GM13976 (cell line): ENCODE measurements at places on chromosomes 4 and X.

DNA sequence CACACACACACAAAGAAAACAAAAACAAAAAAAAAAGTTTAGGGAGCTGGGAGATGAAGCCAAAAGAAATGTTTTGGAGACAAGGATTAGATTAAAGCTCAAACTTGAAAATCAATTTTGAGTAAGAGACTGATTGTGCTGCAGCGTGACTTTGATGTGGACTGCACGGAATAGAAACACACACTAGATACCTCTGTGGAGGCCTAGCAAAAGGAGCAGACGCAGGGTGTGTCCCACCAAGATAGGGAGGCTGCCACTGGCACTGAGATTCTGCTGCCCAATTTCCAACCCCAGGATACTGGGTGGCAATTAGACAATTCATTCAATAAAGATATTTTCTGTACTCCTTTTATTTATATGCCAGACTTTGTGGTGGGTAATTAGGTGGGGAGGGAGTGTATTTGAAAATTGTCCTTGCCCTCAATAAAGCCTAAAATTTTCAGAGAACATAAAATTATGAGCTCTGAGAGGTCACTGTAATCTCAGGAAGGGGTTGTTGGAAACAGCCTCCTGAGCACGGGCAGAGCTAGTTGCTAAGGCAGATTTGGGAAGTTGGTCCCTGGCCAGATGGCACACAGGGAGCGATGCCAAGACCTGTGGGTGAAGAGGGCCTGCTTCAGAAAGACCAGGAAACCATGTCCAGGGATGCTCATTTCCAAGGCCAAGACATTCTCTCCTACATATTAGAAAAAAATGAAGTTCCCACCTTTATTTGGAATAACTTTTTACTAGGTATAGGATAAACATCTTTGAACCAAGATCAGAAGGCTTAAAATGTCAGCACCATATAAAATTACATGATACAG, 1.9 kb upstream of the PPP3CA start:
- DNase-seq = no peak

DNA sequence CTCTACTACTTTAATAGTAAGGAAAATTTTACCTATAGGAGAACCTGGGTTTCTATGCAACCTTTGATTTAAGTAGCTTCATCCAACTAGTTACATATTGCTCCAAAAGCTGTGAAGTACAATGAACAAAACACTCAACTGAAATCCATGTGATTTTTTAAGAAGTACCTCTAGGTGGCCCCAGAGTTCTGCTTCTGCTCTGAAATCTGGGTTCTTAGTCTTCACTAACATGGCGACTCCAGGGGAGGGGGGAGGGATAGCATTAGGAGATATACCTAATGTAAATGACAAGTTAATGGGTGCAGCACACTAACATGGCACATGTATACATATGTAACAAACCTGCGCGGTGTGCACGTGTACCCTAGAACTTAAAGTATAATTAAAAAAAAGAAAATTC, 73.4 kb upstream of the MAGEB2 start:
- DNase-seq = no peak

- no peak for DNase-seq
Observed at GRCh38 chr4:20086799-20087521, 164.7 kb upstream of the SLIT2 start.

DNA sequence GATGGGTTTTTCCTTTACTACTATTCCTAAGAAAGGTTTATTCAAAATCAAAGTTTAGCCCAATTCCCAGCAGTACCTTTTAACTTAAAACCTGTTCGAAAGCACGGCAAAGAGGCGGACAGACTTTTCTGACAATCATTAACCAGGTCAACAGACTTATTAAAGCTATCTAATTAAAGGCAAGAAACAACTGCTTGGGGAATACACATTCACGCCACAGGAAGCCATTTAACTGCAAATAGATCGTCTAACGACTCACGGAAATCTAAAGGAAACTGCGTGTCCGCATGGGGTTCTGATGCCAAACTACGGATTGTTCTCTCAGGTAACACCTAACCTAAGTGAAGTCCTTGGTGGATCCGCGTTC, 663 bp upstream of the USP53 start:
- DNase-seq = no peak

- no peak for DNase-seq
Observed at GRCh38 chr4:114252499-114252898, 273.1 kb upstream of the ARSJ start.

DNA sequence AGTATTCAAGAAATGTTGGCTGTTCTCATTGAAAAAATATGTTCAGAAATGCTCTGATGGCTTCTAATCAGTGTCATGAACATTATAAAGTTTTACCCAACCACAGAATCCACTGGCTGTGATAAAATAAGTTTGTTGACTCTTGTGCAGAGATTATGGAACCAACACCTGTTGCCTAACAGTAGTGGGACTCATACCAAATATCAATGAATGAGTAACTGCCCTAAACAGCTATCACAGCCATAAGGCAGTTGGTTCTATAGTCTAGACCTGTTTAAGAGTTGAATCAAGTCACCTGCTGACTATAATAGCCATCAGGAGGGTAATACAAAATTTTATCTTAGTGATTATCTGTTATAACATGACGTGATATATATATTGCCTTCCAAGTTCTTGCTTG, 168.3 kb downstream of the ATOH1 start:
- DNase-seq = no peak

- no peak for DNase-seq
Observed at GRCh38 chr4:137740141-137740540, 207.8 kb upstream of the PCDH18 start.

- peak; percentile 33 for DNase-seq
Observed at GRCh38 chr4:121696170-121696580, 605 bp downstream of the ANXA5 start.

DNA sequence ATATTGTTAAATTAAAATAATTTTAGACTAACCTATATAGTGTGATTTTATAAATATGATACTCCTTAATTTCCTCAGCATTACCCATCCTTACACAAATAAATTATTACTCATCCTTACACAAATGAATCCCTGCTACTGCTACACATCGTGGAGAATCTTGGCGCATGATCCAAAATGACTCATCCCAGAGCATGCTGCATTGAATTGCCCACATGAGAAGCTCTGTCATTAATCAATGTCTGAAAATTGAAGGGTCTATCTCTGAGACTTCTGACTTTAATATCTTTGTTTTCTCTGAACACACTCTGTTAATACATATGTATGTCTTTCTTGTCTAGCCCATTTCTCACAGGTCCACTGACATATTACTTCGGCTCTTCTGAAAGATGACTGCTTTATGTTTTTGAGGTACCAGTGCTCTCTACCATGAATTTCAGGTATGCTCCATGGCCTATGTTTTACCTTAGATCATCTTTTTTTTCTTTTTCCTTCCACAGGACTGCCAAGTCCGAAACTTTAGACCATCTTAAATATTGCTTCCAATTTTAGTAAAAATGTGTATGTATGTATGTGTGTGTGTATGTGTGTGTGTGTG, 15.7 kb upstream of the DUSP21 start:
- DNase-seq = no peak

GRCh38 chr4:185470501-185471195, 885 bp downstream of the CCDC110 start:
- peak; percentile 21 for DNase-seq

GRCh38 chr4:34289489-34289888, 1954.8 kb downstream of the ARAP2 start:
- no peak for DNase-seq

DNA sequence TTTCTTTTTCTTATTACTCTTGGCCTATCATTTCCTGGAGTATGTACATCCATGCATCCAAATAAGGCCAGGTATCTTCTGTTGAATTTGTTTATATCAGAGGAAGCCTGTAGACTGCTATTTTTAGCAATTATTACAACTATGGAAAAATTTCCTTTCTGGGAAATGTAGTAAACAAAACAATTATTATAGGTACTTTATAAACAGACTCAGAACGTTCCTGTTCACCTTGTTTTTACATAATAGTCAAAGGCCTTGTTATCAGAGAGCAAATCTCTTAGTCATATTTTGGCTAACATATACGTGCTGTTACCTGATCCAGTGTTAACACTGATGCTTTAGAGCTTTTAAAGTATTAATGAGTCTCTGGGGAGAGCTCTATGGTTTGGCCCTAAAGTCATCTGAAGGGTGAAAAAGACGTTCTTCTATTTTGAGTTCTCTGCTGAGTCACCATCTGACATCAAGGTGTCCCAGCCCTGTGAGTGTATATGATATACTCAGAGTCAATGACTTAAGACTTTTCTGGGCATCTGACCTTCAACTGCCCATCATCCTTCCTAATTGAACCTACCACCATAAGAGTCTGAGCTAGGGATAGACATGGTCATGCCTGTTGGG, 7.3 kb downstream of the SPARCL1 start:
- no peak for DNase-seq

- DNase-seq = no peak
Observed at GRCh38 chr4:3784454-3785291, 18.5 kb downstream of the ADRA2C start.

DNA sequence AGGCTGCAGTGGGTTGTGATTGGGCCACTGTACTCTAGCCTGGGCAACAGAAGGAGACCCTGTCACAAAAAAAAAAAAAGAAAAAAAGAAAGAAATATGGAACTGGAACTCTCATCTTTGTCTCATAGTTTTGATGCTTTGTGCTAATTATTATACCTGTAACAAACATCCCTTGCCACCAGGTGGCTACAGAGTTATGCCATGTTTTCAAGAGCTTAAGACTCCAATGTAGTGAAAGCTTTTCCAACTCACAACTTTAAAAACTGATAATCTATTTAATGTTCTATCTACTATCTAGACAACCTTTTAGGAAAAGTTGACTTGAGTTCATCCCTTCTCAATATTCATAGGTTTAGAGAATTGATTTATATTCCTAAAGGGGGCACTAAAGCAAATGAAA, 42.4 kb downstream of the HTR2C start:
- peak; percentile 8 for DNase-seq

DNA sequence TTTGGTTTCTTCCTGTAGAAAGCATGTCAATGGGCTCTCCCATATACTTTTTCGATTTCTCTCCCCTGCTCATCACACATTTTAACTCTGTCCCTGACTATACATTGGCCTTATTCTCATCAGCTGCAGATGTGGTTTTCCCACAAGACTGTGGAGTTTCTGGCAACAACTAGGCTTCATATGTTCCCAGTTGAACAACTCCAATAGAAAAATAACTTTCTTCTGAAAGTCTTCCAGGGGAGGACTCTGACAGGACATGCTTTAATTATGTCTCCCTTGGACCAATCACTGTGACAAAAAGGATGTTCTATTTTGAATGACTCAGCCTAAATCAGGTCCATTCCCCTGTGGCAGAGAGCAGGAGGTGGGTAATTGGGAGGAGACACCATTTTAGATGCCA, 28.1 kb downstream of the SPANXC start:
- no peak for DNase-seq

- no peak for DNase-seq
Observed at GRCh38 chrX:97995834-97996233, 1112.1 kb downstream of the RPA4 start.

DNA sequence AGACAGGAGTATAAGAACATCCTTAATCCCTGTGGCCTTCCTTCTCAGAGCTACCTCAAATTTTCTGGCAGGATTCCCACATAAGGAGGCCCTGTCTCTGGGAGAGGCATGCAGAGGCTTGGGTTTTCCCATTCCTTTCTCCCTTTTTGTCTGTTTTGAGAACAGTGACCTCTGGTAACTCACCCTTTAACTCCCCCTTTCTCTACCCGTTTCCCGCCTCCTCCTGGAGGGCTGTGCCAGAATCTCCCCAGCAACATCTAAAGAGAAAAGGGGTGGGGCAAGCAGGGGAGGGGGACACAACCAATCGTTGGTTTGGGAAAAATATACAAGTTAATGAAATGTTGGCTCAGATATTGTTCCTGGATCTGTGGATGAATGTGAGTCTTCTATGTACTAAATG, 303.7 kb upstream of the IRS4 start:
- DNase-seq = no peak

- DNase-seq = no peak
Observed at GRCh38 chrX:13651150-13651549, 1.8 kb upstream of the TCEANC start.

- DNase-seq = peak; percentile 79
Observed at GRCh38 chrX:129781134-129781672, 1.5 kb downstream of the SASH3 start.

GRCh38 chrX:153900831-153901752, 3.4 kb upstream of the AVPR2 start:
- DNase-seq = peak; percentile 88
